ENCODE measurements at places on chromosomes 3 and 15.

DNA sequence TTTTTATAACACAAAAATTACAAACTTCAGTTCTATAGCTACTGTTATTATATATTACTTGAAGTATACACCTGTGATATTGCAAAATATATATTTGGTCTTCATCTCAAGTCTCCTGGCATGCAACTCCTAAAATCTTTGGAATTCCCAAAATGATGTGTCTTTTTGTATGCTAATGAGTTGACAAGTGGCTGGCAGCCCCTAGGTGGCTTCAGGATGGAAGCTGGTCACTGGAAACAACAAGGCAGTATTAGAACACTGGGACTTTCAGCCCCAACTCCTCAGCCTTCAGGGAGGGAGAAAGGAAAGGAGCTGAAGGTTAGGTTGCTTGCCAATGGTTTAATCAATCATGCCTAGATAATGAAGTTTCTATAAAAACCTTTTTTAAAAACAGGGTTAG, 112.0 kb downstream of the SCAPER start:
- no peak for DNase-seq

GRCh38 chr3:32457971-32458471, 44.6 kb downstream of the CMTM6 start:
- DNase-seq = no peak

DNA sequence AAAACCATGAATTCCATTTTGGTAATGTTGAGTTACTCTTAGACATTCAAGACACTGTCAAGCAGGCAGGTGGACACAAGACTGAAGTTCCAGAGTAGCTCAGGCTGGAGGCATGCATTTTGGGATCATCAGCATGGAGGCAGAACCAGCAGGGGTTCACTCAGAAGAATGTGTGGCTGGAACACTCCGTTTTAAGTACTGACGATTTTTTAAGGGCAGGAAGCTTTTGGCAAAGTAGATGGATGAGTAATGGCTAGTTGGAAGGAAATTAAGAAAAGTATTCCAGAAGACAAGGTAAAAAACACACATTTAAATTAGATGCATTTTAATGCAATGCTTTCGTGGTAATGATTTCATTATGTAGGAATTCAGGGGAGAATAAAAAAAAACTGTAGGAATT, 420.4 kb downstream of the ROBO2 start:
- no peak for DNase-seq

DNA sequence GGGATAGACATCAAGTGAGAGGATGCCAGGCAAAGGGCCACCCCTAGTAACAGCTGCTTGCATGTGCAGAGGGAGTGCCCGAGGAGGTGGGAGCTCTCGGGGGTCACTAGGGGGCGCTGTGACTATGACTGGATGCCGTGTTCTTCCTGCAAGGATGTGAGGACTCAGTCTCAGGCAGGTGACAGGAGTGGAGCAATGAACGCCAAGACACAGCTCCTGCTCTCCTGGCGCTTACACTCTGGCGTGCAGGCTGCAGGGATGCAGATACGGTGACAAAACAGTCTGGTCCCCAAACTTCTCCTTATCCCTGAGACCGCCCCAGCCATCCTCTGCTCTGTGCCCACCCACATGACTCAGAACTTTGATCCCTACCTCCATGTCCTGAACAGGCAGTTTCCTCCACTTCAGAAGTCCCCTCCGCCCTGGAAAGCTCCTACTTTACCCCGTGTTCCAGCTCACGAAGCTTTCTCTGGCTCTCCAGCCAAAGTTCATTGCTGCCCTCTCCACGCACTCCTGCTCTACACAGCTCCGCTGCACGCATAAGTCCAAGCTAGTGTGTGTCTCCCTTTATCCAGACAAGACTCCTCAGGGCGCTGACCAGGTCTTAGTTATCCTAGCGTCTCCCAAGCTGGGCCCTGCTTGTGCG, 14.7 kb downstream of the RHOV start:
- DNase-seq = peak; percentile 53

- DNase-seq = no peak
Observed at GRCh38 chr3:58484722-58485069, 7.2 kb upstream of the KCTD6 start.

GRCh38 chr15:77798847-77799246, 166.1 kb upstream of the LINGO1 start:
- DNase-seq = no peak

GRCh38 chr3:25826510-25826909, 36.6 kb downstream of the OXSM start:
- DNase-seq = no peak

- DNase-seq = no peak
Observed at GRCh38 chr15:60280259-60280658, 117.5 kb downstream of the ANXA2 start.

DNA sequence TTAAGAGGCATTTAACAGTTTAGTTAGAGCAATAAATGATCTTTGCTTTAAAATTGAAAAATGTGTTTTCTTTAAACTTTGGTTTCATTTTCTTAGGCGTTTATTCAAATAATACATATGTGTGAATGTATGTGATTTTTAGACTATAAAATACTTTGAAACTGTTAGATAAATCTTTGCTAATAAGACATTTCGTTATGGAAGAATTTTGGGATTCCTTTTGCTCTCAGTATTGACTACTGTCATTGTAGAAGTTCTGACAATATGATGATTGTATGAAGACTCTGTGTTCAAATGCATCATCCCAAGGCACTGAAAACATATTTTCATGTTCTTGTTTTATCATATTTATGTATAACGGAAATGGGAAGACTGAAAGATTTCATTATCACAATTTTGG, 43.8 kb upstream of the GOLGA8A start:
- no peak for DNase-seq

DNA sequence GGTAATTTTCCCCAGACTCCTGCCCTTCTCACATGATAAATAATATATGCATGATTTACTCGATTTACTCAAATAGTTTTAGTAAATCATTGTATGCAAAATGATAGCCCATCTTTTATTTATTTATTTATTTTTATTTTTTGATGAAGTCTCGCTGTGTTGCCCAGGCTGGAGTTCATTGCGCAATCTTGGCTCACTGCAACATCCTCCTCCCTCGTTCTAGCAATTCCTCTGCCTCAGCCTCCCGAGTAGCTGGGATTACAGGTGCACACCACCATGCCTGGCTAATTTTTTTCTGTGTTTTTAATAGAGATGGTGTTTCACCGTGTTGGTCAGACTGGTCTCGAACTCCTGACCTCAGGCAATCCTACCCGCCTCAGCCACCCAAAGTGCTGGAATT, 343.8 kb upstream of the PLSCR5 start:
- no peak for DNase-seq

DNA sequence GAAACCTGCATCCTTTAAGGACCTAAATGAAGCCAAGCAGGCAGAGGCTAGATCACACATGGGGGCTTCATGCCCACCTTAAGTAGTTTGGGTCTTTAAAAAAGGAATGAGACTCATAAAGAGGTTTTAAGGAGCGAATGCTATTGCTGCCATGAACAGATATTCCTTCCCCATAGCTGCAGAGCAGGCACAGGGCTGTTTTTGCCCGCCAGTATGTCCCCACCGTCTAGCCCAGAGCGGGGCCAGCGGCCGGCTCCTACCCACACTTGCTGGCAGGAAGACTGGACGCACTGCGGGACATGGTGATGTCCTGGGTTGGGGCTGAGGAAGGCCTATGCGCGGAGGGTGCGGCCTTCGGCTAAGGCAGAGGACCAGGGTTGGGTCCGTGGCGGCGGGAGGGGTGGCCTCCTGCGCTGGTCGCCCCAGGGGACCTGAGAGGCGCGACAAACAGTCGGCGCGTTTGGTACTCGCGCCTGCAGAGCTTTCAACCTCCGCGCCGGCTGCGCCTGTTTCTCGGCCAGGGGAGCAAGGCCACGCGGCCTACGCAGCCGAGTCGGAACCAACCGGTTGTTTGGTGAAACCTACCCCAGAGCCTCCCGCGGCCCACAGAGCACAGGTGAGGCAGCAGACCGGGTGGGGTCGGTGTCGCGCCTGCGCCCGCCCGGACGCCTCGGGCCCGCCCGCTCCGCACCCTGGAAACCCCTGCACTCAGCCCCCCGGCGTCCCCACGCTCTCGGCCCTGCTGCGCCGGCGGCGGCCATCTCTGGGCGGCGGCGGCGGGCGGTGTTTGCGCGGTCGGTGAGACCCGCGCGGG, at the start of gene FAIM:
Gene FAIM (plus strand): TSS at position 450 of the 814 bp plus-strand sequence. CDS start 10,956 bp downstream, outside the sequence.
- DNase-seq = peak; percentile 76

- DNase-seq = no peak
Observed at GRCh38 chr15:83062768-83063180, 4.3 kb downstream of the BTBD1 start.

DNA sequence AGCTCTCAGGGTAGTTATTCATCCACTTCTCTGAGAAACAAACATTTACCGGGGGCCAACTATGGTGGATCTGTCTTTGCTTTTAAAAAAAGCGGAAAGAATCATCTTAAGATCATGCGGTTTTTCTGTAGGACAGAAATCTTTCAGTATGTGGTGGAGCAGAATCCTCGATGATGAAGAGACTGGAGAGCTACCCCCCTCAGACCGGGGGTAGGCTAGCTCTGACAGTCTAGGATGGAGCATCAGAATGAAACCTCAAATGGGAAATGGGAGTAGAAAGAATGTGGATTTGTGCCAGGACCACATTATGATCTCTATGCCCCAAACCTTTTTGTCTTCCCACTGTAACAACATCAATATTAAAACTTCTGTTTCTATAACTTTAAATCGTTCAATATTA, 30.3 kb downstream of the TPRG1 start:
- DNase-seq = no peak

- no peak for DNase-seq
Observed at GRCh38 chr3:176579711-176580185, 617.5 kb downstream of the TBL1XR1 start.

- DNase-seq = no peak
Observed at GRCh38 chr15:69562564-69562963, 109.9 kb downstream of the RPLP1 start.

- no peak for DNase-seq
Observed at GRCh38 chr15:85779249-85779648, 15.5 kb downstream of the KLHL25 start.

DNA sequence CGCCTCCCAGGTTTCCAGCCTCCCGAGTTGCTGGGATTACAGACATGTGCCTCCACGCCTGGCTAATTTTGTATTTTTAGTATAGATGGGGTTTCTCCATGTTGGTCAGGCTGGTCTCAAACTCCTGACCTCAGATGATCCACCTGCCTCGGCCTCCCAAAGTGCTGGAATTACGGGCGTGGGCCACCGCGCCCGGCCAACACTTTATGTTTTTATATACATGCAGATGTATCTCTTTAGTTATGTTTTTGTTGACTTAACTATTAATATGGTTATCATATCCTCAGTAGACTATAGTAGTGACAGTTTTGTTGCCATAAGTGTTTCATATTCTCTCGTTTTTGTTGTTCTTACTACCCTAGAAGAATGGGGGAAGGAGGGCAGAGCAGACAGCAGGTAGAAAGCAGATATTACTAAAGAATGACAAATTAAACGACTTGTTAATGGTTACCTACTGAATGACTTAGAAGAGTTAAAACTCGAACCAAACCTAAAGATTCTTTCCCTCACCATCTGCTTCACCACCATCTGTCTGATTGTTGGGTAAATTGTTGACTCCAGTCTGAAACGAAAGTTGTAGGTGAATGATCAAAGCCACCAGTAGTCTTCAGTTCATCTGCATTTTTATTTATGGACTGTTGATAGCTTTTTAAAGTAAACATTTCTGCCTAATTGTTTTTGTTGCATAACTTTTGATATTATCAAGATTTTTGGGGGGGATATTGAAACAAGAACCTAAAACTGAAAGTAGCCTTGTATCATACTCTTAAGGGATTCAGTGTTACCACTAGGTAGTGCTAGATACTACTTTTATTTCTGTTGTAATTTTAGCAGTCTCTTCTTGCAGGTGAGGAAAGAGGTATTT, 89.3 kb downstream of the RASA2 start:
- peak; percentile 54 for DNase-seq

DNA sequence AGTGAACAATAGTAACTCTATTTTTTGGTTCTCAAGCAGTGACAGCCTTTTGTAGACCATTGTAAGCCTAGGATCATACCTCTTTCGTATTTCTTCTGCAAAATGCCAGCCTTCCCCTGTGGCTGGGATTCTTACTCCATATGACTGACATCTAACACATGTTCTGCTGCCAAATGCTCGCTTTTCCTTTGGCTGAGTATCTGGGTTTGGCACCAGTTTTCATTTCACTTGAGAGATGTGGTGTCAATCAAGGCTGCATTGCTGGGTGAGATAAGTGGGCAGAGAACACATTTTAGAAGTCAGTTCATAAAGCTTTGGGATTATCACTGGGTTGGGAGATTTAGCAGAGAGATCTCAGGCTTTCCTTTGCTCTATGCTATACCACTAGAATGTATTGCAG, 514.7 kb upstream of the SGO1 start:
- no peak for DNase-seq

GRCh38 chr3:55984626-55985025, 483.6 kb downstream of the ERC2 start:
- DNase-seq = no peak

- DNase-seq = no peak
Observed at GRCh38 chr3:186118692-186119091, 9.8 kb upstream of the ETV5 start.

DNA sequence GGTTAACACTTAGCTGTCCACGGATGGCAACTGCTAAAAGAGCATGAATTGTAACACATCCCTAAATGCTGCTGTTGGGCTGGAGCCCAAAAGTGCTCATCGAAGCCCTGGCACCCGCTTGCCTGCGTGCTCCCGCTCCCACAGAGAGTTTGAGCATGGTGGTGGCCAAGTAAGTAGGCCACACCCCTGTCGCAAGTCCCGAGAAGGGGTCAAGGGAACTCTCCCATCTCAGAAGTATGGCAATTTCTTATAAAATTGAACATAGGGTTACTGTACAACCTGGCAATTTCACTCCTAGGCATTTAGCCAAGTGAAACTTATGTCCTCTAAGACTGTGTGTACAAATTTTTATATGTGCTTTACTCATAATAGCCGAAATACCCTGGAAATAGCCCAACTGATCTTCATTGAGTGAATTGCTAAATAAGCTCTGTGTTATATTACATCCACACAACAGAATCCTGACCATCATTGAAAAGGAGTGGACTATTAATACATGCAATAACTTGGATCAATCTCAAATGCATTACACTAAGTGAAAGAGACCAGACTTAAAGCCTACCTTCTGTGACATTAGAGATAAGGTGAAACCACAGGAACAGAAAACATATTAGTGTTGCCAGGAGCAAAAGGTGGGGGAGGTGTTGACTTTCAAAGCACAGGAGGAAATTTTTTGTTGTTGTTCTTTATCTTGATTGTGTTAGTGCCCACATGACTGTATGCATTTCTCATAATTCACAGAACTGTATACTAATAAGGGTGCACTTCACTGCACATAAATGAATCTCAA, 1.5 kb upstream of the GCSAM start:
- peak; percentile 14 for DNase-seq

GRCh38 chr15:29045717-29046116, 159.9 kb downstream of the APBA2 start:
- DNase-seq = no peak

DNA sequence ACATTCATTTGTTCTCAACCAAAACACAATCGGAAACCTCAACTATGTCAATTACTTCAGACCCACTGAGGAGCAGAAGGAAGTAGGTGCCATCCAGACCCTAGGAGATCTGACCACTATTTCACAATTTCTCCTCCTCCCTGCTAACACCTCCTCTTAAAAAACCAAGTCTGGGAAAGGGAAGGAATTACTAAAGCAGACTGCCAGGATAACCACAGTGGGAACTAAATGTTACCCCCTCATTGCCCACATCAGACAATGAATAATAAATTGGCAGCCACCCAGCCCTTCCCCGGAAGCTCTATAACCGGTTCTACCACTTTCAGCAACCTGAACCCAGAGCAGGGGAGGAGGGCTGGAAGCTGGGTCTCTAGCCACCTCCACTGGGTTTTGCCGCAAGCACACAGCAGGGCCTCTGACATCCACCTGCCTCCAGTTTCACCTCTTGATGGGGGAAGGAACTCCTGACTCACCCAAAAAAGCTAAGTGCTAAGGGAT, 17.6 kb downstream of the C15orf62 start:
- DNase-seq = peak; percentile 86
